T1000 (cell line): ENCODE measurements at places on chromosomes 16 and 17.

DNA sequence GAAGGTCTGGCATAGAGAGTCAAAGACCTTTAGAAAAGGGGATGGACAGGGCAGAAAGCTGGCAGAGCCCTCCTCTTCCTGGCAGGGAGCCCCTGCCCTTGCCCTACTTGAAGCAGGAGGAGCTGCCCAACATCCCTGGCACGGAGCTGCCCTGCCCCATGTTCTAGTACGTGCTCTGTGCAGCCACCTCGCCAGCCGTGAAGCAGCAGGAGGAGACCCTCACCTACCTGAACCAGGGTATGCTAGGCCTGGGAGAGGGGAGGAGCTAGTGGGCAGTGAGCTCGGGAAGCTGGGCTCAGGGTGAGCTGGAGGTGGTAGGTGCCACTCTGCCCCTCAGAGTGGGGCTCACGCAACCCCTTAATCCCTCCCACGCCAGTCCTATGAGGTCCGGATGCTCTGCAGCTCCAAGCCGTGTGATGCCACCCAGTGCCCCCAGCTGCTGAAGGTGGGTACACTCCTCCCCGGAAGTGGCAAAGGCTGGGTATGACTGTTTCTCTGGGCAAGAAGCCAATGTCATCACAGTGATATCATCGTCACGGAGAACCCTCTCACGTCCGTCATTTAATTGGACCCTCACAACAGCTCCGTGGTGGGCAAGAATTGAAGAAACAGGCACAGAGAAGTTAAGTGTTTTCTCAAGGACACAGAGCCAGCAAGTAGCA, 12.7 kb upstream of the STAC2 start:
- DNase-seq, result peak; percentile 46

- no peak for DNase-seq
Observed at GRCh38 chr17:78412403-78412802, 34.0 kb downstream of the PGS1 start.

DNA sequence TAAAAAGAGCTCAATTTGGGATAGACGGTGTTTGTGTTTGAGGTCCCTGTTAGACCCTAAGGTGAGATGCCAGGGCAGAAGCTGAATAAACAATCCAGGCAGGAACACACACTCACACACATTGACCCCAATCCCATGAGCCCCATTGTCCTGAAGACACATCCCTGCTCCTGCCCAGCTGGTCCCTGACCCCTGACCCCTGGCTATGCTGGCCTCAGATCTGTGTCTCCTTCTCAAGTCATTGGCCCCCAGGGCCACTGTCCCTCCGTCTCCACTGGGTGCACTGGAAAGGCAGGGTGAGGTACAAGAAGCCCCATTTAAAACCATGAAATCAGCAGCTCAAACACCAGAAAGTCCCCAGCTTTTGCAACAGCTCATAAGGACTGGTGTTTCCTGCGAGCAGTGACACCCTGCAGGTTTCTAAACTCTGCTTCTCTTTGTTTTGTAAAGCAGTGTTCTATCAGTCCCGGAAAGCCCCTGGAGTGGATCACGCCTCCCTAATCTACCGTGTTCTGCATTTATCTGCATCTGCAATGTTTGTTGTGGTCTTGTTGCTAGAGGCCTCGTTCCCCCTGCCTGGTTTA, 18.0 kb upstream of the ASGR2 start:
- DNase-seq, result no peak

- no peak for DNase-seq
Observed at GRCh38 chr16:6105115-6105514, 1007.5 kb upstream of the EEF2KMT start.
